ENCODE measurements at places on chromosomes 16 and 17. TPM values are rescaled to one million over a fixed set of nuclear protein-coding genes. Genes with fewer than 3 reads are reported as not detected.

Gene GDPD1
- total RNA-seq, result 3.1 TPM

Gene ADAP2
- total RNA-seq, result 3.1 TPM

Gene KRT10
- 3.1 TPM for total RNA-seq

Gene TM4SF5
- total RNA-seq, result not detected

Gene PMP22
- 17.8 TPM for total RNA-seq

Gene KCNH4
- total RNA-seq, result not detected

Gene HCFC1R1
- 11.6 TPM for total RNA-seq

Gene IQCK
- total RNA-seq, result 13.2 TPM

Gene PRAC2
- total RNA-seq, result 0.66 TPM

Gene KRTAP1-5
- 14.2 TPM for total RNA-seq

Gene UMOD
- total RNA-seq, result not detected

Gene SLC5A11
- 0.14 TPM for total RNA-seq

Gene GNAO1
- total RNA-seq, result 0.22 TPM

Gene SPN
- total RNA-seq, result not detected

Gene CPHXL2
- total RNA-seq, result not detected

Gene C16orf96
- under 0.01 TPM for total RNA-seq
